ENCODE measurements at places on chromosomes 5 and 9.

DNA sequence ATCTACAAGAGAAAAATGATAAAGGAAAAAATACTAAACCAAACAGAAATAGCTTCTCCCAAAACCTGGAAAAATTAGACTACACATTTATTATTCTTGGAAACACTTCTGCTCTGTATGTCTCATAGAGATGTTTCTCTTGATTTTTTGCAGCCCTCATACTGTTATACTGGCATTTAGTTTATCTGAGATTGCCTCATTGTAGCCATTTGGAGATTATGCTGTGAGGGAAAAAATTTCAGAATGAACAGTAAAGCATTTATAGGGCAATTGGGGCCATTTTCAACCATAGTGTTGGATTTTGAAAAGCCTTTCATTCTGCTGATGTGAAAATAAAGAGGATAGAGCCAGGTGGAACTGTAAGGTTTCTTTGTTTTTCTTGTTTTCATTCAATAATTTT lies 441.8 kb upstream of the RIOK2 start:
- no peak for DNase-seq

DNA sequence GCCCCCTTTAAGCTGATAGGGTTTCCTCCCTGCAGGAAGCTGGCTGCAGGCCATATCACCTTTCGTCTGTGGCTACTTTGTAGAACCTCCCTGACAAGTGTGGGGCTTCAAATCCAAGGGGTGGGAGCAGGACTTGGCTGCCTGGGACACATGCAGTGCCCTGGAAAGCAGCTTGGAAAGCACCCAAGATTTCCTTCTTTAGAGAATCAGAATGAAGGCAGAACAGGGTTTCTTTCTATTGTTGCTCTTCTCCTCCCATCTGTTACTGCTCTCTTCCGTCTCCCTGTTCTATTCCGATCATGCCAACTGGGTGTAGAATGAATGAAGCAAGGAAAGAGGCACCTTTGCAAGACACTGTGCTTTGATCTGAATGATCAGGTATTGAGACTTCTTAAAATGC lies 282.2 kb downstream of the MED10 start:
- DNase-seq: no peak

GRCh38 chr9:133888809-133889491 lies 103.2 kb downstream of the VAV2 start:
- no peak for DNase-seq

- no peak for DNase-seq
Measured at GRCh38 chr9:32345243-32345642, 39.2 kb upstream of the ACO1 start.

GRCh38 chr9:107708791-107709190 lies 219.2 kb upstream of the KLF4 start:
- DNase-seq: no peak

DNA sequence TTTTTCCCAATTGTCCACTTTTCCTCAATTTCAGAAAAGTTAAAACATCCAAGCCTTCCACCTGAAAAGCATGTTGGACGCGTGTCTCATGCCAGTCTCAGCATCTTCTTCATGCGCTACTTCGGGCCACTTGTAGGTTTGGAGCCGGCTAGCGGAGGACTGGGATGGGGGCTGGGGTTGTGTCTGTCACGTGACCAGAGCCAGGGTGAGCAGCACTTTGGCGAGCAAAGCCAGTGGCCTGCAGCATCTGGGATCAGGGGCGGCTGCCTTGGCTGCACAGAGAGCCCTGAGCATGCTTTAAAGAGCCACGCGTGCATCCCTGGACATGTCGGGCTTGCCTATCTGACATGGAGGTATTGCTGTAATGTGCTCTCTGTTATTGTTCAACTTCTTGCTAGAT lies 41.2 kb downstream of the SLC6A3 start:
- no peak for DNase-seq

GRCh38 chr5:142235050-142235797 lies 89.6 kb downstream of the SPRY4 start:
- no peak for DNase-seq

- no peak for DNase-seq
Measured at GRCh38 chr9:96241391-96241809, 60.6 kb downstream of the HSD17B3 start.

- no peak for DNase-seq
Measured at GRCh38 chr9:100939636-100940035, 88.9 kb upstream of the PLPPR1 start.

GRCh38 chr9:123642291-123643278 lies 286.6 kb downstream of the CRB2 start:
- DNase-seq: no peak

DNA sequence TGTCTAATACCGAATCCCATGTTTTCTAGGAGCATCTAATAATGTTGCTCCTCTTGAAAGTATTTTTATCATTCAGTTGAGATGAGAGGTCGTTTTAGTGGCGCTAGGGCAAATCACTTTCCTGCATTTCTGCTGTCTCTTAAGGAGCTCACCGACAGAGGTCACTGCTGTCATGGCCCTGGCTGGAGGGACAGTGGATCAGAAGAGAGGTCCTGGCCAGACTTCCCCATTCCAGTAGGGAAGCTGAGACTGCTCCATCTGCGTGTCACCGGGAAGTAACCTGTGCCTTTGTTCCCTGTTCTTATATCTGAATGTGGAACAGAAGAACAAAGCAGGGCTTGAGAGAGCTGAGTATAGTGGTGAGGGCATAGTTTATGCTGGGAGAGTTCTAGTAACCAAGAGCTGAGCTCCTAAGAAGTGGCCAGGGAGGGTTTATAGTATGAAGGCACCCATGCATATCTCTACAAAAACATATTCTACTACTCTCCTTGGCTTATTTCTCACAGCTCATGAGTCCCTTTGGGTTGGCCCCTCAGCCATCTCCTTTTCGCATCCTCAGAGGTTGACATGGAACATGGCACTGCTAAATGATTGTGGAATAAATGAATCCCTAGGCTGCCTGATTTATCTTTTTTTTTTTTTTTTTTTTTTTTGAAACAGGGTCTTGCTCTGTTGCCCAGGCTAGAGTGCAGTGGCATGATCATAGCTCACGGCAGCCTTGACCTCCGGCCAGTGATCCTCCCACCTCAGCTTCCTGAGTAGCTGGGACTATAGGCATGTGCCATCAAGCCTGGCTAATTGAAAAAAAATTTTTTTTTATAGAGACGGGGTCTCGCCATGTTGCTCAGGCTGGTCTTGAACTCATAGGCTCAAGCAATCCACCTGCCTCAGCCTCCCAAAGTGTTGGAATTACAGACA lies 27.2 kb downstream of the ATP6V0E1 start:
- DNase-seq: no peak

GRCh38 chr9:94140791-94141790 lies 56.8 kb downstream of the PTPDC1 start:
- no peak for DNase-seq

GRCh38 chr5:165143741-165144140 lies 1638.3 kb downstream of the MAT2B start:
- DNase-seq: no peak

DNA sequence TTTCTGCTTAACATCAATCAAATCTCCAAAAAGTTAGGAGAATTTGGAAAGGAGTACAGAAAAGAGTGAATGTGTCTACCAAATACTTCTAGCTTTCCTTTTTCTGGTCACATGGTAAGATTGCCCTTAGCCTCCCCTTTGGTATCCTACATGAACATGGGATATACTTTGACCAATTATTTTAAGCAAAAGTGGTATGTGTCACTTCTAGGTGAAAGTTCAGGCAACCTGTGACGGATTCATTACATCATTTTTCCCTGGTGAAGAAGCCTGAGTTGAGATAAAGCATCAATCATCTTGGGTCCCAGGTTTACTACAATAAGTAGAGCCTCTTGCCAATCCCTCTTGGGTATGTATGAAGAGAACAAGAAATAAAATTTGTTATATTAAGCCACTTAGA lies 419.2 kb downstream of the PDE4D start:
- no peak for DNase-seq

DNA sequence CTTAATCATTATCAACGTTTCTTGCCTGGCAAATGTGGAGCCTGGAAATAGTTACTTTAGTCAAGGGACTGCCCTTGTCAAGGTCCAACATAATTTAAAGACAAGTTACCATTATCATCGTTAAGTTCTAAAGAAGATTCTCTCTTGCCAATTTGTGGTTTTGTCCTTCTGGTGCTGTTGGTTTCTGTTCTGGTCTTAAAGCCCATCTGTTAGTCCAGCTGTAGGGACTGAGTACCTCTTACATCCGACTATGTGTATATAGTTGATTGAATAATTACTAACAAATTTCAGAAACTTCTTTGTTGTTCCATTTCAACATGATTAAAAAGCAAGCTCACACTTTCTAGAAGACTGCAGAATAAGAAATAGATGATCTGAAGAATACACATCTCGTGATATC lies 1854.9 kb downstream of the MAT2B start:
- DNase-seq: no peak

DNA sequence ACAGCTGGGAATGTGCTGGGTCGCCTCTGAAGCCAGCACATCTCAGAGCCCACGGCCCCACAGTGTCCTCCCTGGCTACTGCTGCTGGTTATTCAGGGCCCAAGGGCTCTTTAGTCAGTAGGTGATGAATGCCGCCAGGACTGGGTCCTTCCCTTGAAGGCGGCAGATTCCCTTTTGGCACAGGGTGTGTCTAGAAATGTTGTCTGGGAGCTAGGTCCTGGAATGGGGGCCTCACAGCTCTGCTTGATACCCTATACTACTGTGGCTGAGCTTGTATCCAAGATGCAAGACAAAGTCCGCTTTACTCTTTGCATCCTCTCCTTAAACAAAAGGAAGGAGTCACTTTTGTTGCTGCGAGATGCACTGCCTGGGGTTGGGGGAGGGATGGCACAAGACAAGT lies 33.1 kb downstream of the MEGF9 start:
- DNase-seq: no peak

GRCh38 chr5:2876183-2876582 lies 124.7 kb upstream of the IRX2 start:
- no peak for DNase-seq

DNA sequence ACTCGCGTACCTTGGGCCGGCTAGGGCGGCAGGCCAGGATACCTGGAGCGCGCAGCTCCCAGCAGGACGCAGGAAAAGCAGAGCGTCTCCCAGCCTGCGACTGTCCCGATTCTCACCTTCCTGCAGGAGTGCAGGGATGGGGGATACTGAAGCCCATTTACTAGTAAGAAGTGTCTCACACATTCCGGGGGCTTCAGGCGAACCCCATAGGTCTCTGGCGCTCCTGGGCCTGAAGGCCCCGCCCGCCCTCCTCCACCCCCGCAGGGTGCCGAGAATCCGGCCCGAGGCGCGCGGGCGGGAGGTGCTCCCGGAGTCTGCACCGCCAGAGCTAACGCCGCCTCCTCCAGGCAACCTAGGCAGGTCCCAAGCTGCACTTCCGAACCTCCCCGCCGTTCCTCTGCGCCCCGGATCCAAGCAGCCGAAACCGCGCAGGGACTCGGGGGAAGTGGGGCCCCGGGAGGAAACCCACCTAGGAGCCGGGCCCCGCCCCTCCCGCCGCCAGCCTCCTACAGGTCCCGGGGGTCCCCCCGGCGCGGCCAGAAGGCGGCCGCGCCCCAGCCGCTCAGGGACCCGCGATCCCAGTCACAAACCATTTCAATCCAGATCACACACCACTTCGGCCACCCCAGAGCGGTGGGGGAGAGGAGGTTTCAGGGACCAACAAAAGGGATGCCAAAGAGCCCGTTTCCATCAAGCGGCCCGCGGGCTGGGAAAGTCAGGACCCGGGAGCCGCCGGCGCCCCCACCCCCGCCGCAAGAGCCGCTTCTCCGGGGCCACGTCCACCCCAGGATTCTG lies 1.2 kb downstream of the ROR2 start:
- no peak for DNase-seq

- DNase-seq: no peak
Measured at GRCh38 chr5:15500325-15501001, 483 bp downstream of the FBXL7 start.

DNA sequence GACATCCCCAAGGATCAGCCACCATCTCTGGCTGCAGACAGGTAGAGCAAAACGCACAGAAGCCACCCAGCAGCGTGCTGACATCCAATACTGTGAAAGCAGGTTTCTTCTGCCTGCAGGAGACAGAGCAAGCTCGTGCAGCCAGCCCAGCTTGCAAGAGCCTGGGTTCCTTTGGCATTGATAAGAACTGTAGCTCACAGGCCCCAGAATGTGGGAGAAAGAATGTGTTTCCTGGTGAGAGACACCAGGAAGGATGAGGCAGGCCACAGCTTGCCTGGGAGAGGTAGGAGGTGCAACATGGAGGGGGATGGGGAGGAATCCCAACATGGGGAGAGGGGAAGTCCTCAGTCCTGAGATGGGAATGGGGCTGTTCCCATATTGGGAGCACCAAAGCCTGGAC lies 34.0 kb upstream of the ARAP3 start:
- DNase-seq: no peak

DNA sequence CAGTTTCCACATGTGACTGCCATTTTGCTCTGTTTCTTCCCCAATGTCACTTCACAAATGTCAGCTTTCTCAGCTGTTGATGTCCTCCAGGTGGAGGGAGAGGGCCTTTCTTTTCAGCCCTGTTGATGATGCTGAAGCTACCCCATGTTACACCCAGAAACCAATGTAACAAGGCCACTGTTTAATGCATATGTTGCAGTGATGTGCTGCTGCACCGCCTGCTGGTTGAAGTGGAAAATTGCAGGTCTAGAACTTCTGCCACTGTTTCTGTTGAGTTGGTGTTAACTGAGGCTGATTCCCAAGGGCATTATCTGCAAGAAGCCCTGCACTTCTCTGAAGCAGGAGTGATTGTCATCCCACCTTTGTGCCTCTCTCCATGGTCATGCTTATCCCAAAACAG lies 428.4 kb downstream of the KDM4C start:
- no peak for DNase-seq

- DNase-seq: no peak
Measured at GRCh38 chr5:125267636-125268248, 521.3 kb upstream of the ZNF608 start.

- no peak for DNase-seq
Measured at GRCh38 chr9:94108584-94108983, 24.3 kb downstream of the PTPDC1 start.

DNA sequence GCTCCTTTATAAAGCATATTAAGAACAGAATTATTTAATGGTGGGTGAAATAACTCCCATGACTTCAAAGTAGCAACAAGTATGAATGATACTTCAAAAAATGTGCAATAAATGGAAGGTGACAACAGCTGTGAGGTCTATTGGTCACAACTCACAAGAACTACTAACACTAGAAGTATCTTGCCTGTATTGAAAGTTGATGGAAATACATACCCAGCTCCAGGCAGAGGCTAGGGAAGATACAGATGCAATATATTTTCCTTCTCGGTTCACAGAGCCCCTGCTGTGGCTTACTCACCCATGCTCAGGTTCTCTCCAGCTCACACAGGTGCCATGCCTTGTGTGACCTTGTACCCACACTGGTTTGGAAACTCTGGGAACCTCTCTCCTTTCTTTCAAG lies 133.8 kb downstream of the LIFR start:
- DNase-seq: no peak

GRCh38 chr5:180837478-180837877 lies 23.6 kb downstream of the ZFP62 start:
- no peak for DNase-seq

Measured in activated CD4-positive, alpha-beta T cell treated with anti-CD3 and anti-CD28 coated beads for 1 hour (primary cell).